ENCODE measurements at places on chromosomes 4 and X.

DNA sequence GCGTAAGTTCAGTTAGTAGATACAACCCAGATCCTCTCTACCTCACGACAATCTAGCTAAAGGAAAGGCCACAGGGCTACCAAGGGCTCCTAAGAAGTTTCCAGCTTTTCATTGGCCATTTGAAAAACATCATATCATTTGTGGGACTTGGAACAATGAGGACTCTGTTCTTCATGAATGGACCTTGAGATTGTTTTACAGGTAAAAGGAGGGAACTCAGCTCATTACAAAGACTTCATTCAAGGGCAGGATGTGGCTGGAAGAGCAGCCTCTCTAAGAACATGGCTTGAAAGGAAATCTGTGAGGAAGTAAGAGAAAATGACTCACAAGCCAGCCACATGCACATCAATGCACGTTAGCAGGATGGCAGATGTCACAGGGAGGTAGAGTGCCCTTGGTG lies 105.9 kb upstream of the SLC7A11 start:
- no peak for DNase-seq

- no peak for DNase-seq
Observed at GRCh38 chrX:118254611-118255010, 91.3 kb upstream of the WDR44 start.

GRCh38 chrX:45762699-45763647 lies 562.3 kb upstream of the DIPK2B start:
- no peak for DNase-seq

GRCh38 chr4:158020176-158020575 lies 152.6 kb downstream of the GASK1B start:
- DNase-seq: no peak

DNA sequence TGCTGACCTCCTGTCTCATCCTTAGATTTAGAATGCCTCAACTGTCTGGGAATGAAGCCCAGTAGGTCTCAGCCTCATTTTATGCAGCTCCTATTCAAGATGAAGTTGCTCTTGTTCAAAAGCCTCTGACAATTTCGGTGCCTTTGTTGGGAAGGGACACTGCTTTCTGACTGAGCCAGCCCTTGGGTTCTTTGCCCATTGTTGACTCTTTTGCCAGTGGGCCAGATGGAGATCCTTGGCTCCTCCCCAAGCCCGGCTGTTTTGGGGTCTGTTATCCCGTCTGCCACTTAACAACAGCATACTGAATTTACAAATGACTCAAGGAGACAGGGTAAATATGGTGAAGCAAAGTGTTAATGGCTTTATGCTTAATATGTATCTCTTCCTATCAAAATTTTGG lies 58.3 kb upstream of the PRKX start:
- DNase-seq: no peak

Data from activated CD4-positive, alpha-beta T cell treated with anti-CD3 and anti-CD28 coated beads for 1 hour (primary cell).